HT1080 (cell line): ENCODE measurements at places on chromosomes 3 and 15.

GRCh38 chr3:26562021-26562768, 60.4 kb upstream of the LRRC3B start:
- no peak for DNase-seq

- no peak for DNase-seq
Observed at GRCh38 chr15:98387866-98388265, 260.5 kb upstream of the IGF1R start.

GRCh38 chr15:59751552-59752413, 62.7 kb upstream of the BNIP2 start:
- peak; percentile 5 for DNase-seq

GRCh38 chr3:147356909-147357900, 49.1 kb downstream of the ZIC4 start:
- no peak for DNase-seq
